ENCODE measurements at places on chromosomes 16 and 17.
A peak's percentile ranks its signal among the peaks of the same experiment; 100 is the strongest.

DNA sequence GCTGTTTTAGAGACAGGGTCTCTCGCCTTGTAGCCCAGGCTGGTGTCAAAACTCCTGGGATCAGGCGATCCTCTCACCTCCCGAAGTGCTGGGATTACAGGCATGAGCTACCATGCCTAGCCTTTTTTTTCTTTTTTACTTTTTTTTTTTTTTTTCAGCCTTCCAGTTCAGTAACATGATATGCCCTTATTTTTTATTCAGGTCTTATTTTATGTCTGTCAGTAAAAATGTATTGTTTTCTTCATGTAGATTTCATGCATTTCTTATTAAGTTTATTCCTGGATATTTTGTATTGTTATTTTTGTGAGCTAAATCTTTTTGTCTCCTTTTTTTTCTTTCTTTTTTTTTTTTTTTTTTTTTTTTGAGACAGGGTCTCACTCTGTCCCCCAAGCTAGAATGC lies 2.7 kb upstream of the FOXN1 start:
- DNase-seq, result no peak

DNA sequence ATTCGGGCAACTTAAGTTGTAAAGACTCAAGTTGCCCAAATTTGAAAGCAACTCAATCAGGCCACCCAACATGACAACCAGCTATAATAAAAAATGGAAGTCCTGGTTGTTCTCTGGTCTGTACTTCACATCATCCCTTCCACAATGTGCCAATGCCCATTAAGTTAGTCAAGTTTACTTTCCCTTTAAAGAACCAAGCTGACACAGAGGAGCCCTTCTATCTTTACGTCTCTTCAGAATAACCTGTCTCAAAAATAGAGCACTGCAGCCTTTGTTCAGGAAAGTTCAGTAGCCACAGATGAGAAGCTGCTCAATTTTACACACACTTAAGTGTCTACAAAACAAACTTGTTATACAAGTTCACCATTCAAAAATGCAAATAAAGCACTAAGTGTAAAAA lies 75.1 kb upstream of the C17orf78 start:
- DNase-seq, result no peak

DNA sequence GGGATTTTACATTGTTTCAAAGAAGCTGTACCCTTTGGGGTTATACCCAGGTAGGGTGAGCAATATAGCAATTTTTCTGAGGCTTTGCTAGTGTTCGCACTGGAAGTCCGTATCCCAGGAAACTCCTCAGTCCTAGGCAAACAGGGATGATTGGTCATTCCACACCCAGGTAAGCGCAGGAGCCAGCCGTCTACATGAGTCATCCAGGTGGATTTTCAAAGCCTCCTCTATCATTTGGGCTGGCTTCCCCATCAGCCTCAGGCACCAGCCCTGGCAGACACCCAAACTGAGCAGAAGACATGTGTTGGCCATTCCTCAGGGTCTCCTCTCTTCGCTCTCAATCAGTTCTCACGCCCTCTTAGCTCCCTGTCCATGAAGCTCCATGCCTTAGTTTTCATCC lies 135.6 kb downstream of the AIPL1 start:
- DNase-seq, result no peak

DNA sequence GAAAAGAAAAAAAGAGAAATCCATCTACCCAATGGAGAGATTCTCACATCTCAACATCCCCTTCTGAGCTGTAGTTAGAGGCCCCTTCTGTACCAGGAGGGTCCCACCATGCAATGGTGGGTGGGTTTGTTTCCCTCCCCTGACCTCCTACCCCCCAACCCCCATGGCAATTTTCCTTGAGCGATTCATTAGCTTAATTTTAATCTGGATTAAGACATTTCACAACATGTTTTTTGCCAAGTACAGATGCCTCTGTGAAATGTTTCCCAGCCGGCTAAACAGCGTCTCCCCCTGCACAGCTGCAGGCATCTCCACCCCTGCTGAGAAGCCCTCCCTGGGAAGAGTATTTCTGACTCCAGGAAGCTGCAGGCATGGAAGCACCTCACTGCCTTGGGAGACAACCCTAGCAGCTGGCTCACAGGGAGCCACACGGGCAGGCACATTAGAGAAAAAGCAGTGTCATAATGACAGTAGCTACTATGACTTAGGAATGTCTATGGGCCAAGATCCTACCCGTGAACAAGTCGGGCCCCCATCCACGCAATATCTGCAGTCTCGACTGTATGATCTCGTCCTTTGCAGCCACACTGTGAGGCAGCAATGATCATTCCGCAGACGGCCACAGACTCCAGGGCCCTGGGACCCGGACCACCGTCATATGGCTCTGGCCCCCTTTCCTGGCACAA lies 117.3 kb downstream of the ADCY9 start:
- DNase-seq, result no peak

DNA sequence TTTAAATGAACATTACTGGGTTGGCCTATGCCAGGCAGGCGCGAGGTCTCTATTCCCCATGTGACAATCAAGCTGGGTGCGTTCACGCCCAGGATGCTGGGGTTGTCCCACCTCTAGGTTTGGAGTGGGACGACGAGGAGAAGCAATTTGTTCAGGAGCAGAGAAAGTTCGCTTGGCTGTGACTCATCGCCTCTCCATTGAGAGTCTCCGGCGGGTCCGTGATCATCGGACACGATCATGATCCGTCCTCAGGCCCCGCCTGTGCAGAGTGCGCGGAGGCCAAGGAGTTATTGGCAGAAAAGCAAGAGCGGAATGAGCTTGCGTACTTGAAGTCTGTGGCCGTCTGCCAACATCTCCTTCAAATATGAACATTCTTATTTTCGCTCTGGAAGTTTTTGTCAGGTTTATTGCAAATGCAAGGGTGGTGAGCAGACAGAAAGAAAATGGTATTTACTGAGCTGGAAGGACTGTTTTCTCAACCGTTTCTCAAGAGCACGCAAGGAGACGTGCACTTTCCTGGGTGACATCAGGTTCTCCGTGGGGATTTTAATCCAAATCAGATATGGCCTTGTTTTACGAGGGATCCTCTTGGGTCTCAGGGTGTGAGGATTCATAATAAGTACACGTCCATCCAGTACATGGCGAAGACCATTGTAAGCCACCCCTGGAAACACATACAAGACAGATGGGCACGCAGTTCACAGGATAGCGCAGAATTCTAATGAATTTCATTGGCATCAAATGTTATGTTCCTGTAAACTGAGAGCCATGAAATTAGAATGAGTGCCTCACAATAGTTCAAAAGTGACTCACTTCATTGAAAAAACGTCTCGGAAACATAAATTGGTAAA lies 70.1 kb upstream of the CREBBP start:
- no peak for DNase-seq

DNA sequence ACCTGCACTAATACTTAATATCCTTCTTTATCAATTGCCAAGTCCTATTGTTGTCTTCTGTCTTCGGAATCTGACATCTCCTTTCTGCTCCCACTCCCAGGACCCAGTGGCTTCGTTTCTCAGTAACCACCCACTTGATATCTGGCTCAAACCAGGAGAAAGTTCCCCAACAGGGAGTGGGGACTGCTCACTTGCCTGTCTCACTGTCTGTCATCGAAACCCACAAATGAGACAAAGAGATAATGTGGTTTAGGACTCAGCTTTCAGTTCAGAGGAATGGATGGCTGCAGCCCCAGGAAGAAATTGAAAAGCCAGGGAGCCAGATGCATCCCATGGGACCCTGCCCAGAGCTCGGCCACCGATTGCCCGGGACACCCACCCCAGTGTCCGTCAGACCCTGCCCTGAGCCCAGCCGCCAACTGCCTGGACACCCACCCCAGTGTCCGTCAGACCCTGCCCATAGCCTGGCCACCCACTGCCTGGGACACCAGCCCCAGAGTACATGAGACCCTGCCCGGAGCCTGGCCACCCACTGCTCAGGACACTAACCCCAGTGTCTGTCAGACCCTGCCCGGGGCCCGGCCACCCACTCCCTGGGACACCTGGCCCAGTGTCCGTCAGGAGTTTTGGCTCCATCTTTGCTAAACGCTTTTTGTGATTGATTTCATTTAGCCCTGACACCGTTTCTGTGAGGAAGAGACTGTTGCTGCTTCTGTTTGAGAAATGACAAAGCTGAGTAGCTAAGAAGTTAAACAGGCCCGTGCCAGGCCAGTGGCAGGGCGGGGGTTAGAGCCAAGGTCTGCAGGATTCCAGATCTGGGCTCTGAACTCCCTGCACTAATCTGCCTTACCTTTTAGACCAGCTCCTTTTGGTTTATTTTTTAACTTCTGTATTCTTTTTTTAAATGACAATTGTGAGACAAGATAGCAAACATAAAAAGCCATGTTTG lies 251.4 kb downstream of the PHKB start:
- no peak for DNase-seq

DNA sequence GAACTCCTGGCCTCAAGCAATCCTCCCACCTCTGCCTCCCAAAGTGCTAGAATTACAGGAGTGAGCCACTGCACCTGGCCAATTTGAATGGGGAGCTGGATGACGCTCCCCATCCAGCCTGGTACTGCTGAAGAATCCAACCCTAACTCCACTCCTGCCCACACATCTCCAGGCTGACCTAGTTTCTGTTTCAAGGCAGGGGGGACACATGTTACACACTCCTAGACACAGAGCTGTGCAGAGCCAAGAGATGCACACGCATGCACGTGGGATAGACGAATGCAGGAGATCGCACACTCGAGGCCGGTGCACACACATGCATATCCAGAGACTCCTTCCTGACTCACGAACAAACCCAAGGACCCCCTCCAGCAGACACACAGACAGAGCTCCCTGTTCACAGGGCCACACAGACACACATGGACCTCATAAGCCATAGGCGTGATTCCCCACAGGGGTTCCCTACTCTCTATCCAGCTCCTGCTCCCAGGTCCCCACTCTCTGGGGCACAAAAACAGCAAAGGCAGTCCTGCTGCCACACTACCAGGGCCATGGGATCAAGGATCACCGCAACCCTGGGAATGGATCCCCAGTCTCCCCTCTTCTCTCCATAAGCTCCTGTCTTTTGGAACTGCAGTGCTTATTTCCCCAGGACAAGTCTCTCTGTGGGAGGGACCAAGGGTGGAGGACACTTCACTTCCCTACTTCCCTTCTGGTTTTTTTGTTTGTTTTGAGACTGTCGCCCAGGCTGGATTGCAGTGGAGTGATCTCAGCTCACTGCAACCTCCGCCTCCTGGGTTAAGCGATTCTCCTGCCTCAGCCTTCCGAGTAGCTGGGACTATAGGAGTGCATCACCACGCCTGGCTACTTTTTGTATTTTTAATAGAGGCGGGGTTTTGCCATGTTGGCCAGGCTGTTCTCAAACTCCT lies 14.4 kb downstream of the EPOP start:
- DNase-seq, result no peak

DNA sequence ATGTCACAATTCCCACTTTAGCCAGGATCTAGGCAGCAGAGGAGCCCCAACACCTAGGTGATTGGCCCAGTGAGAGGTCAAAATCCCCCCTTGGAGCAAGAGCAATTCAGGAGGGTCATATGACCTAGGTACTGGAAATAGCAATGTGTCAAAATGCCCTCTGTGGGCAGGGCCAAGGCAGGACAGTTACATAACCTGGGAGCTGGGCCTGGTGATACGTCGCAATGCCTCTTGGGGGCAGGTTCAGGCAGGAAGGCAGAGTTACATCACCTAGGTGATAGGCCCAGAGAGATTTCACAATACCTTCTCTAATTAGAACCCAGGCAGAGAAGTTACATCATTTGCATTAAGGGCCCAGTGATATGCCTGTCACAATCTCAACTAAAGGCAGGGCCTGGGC lies 1906.3 kb downstream of the TP53TG3F start:
- no peak for DNase-seq

- DNase-seq, result no peak
These were observed at the start of gene B3GNT9 for GRCh38 chr16:67150833-67151396. B3GNT9 (minus strand) TSS chr16:67150998; CDS start chr16:67150485, 513 bp downstream.

GRCh38 chr17:13426991-13427390 lies 174.7 kb downstream of the HS3ST3A1 start:
- no peak for DNase-seq

GRCh38 chr16:50473356-50473945 lies 74.7 kb upstream of the NKD1 start:
- DNase-seq, result peak; percentile 15

DNA sequence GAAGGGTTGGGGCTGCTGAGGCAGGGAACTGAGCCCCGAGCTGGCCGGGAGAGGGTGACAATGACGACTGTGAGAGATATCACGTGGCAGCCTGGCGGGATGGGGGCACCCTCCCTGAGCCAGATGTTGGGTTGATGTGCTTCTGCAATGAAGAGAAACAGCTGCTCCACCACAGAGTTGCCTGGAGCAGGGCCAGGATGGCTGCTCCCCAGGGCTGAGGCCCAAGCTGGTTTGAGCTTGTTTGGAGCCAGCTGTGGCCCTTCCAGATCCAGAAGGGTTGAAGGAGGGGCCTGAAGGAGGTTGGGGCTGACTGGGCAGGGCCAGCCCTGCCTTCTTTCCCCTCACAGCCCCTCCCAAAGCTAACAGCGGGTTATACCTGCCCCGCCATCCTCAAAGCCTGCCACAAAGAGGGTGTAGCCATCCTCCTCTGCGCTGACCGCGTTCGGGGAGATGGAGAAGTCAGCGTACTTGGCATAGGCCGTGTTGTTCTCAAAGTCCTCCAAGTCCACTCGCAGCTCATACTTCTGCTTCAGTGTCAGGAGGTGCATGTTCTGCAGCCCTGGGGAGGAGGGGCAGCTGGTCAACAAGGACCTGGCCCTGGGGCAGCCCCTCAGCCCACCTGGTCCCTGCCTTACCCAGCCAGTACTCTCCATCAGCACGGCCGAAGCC lies 2.1 kb downstream of the MFAP4 start:
- no peak for DNase-seq

GRCh38 chr17:57823469-57824401 lies 26.1 kb downstream of the MRPS23 start:
- DNase-seq, result no peak

DNA sequence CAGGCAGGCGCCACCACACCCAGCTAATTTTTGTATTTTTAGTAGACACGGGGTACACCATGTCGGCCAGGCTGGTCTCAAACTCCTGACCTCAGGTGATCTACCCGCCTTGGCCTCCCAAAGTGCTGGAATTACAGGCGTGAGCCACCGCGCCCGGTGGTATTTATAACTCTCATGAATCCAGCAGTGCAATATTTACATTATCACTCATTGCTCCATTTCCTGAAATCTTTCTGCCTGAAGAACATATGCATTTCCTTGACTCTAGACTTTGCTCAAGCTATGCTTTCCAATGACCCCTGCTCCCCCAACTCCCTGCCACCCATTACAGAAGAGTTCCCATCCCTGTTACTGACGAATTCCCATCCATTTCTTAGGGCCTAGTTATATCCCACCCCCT lies 19.7 kb upstream of the NDUFAB1 start:
- no peak for DNase-seq

GRCh38 chr17:17784657-17785267 lies 52.0 kb downstream of the SREBF1 start:
- peak; percentile 11 for DNase-seq

DNA sequence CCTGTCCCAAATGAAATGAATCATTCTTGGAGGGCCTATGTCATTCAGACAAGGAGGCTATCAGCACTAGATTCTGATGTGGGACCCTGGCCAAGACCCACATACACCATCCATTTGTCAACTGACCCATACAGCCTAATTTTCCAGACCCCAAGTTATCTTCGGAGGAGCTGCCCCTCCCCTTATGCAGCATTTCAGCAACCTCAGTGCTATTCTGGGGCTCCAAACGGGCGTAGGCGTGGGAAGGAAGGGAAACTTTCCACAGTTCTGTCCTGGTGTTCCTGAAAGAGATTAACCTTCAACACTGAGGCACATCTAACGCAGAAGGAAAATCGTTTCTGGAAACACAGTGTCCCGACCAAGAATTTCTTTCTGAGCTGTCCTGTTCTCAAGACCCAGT lies 86.7 kb downstream of the MYH11 start:
- DNase-seq, result no peak
